ENCODE measurements at places on chromosomes 12 and 14.

GRCh38 chr12:94269316-94269999 lies 121.1 kb downstream of the PLXNC1 start:
- DNase-seq: no peak

DNA sequence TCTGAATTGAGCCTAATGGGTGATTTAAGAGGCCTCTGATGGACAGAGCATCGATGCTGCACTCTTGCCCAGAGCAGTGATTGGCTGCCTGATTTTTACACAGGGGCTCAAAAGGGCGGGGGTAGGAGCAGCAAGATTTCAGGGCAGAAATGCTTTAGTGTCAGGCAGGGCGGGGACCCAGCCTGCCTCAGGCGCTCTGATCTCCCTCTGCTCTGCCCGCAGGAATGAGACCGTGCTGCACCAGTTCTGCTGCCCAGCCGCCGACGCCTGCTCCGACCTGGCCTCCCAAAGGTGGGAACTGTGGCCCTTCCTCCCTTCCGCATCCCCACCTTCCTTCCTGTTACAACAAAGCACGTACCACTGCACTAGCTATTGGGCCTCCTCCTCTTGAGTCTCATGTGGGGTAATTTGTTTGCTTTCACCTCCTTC lies 32.4 kb downstream of the IQSEC3 start:
- DNase-seq: no peak

DNA sequence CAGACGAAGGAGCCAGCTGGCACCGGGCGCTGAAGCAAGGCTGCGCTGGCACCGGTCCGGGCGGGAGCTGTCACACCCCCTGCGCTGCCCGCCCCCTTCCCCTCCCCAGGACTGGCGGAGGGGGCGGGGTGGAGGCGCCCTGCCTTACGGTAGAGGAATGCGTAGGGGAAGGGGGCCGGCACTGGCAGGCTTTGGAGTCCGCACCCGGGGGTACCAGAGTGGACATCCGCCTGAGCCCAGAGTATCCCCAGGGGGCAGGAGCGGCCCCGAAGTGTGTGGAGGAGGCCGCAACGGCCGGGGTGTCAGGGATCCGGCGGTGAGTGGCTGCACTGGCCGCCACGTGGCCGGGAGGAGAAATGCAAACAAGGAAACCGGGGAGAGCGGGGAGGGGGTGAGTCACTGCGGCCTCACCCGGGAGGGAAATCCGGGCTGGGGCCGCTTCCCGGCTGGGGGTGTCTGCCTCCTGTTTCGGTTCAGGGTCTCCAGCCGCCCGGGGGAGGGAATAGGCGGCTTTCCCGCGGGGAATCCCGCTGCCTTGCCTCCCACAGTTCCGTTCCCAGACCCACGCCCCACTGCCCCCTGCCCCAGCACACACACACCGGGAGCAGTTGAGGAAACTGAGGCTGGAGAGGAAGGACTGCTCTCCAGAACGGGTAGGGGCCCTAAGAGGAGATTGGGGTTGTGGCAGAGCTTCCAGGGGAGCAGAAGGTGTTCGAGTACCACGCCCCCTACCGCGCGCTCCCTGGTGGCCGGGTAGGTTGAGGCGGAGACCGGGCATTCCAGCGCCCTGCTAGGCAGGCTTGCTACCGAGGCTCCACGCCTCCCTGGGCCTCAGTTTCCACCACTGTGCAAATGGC lies at the start of gene RAPGEF3:
Gene RAPGEF3, minus strand, starts transcription at position 47 of the 857 bp plus-strand sequence. CDS start 324 bp downstream, outside the sequence.
- peak; percentile 70 for DNase-seq

DNA sequence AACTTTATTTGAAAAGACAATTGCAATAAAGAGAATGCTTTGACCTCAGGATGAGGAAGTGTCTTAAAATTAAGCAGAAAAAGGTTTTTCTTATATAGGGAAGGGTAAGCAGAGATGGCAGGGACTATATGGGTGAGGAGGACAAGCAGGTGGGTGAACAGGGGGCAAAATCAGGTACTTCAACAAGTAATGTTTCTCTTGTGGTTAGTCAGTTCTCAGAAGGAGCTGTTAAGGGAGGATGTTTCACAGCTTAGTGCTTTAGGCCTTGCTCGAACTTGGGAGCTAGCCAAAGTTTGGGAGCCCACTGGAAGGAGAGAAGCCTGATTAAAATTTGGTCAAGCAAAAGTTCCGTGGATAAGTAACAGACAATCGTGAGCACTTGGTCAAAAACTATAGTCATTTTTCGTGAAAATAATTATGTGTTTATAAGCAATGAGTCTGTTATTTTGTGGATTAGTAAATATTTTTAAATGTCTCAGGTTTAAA lies 364.2 kb upstream of the TMPO start:
- no peak for DNase-seq

Measured in stimulated activated CD4-positive, alpha-beta T cell treated with anti-CD3 and anti-CD28 coated beads, Interleukin-4, amount 100 ng/mL, for 1 hour (primary cell).